ENCODE measurements at places on chromosomes 12 and 14.

- no peak for DNase-seq
These were observed 377.3 kb downstream of the EMP1 start for GRCh38 chr12:13573698-13574321.

DNA sequence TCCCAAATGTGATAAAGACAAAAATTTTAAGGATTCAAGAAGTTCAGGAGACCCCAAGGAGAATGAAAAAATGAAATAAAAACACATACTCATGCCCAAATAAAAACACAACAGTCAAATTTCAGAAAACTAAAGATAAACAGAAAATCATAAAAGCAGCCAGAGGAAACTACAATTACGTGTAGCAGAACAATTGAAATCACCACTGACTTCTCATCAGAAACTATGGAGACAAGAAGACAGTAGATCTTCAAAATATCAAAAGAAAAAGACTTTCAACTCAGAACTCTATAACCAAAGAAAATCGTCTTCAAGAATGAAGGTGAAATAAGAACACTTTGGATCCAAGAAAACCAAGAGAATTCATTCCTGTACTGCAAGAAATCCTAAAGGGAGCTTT lies 54.9 kb downstream of the DIO3 start:
- DNase-seq, result no peak

DNA sequence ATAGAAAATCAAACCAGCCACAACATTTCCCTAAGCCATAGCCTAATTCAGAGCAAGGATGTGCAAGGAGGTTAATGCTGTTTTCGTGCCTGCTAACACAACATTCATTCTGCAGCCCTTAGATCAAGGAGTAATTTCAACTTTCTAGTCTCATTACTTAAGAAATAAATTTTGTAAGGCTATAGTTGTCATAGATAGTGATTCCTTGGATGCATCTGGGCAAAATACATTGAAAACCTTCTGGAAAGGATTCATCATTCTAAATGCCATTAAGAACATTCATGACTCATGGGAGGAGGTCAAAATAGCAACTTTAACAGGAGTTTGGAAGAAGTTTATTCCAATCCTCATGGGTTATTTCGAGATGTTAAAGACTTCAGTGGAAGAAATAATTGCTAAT lies 283.2 kb downstream of the RPAP3 start:
- no peak for DNase-seq

- no peak for DNase-seq
These were observed 4.4 kb upstream of the CRACR2A start for GRCh38 chr12:3757261-3757660.

DNA sequence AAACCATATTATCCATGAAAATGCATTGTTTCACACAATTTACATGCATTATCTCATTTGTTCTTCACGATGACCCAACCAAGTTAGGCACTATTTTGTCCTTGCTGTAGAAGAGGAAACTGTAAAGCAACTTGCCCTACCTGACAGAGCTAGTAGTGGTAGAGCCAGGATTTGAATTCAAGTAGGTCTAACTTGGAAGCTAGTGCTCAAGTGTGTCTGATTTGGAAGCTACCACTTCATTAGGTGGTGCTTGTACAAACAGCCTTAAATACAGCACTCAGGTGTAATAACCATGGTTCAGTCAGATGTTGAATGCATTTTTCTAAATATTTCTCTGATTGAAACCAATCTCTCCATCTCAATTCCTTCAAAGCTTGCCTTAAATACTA lies 123.6 kb downstream of the PAWR start:
- DNase-seq, result no peak

DNA sequence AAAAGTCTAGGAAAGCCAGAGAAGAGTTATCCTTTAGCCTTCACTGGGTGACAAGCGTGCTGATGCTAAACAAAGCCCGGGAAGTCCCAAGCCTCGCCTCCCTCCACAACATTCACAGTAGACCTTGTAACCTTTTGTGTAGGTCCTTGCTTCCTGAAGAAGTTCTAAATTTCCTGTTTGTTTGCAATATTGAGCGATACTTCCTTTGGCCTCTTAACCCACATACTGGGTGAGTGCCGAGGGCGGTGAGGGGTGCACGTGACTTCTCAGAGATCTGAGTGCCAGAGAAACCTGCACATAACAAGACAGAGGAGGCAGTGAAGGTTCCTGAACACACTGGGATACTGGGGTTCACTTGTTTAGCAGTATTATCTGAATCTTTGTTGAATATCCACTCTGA lies 134.3 kb downstream of the PLXNC1 start:
- DNase-seq, result peak; percentile 44

GRCh38 chr14:58100735-58101368 lies 51.2 kb downstream of the ARMH4 start:
- DNase-seq, result no peak

DNA sequence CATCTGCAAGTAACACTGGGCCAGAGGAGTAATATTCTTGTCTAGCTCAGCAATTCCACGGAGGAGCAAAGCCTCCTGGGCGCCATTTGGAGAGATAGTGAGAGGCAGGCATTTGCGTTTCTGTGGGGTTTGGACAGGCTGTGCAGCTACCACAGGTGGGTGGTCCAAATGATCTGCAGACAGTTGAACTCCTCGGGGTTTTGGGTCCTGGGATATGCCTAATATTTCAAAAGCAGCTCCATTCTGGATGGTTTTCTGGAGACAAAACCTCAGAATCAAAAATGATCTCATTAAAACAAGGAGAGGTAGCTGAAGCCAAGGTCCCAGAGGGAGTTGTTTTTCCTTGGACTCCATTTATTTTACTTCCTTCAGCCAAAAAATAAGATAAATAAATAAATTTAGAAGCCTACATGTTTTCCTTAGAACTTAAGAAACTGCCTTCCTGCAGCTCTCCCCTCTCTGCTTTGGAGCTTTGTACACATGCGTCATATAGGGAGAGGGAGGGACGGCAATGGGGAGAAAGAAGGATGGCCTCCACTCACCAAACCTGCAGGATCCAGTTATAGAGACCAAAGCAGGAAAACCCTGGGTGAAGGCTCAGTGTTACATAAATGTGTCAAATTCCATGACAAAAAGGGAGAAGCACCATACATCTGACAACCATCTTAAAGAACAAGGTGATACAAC lies 227.3 kb upstream of the DAAM1 start:
- no peak for DNase-seq

Measured in stimulated activated CD4-positive, alpha-beta T cell treated with anti-CD3 and anti-CD28 coated beads, Interleukin-15, amount 100 ng/mL, for 24 hours (primary cell).